Calu3 (cell line): ENCODE measurements at places on chromosomes 3 and 15. TPM values are rescaled to one million over a fixed set of nuclear protein-coding genes. Genes with fewer than 3 reads are reported as not detected.

Gene KLF15
- 8.2 and 10.6 TPM in 2 replicates for total RNA-seq

Gene TM4SF18
- 0.21 TPM in 1 of 2 replicates, not detected in the other for total RNA-seq

Gene SUCNR1
- 0.07 TPM in 1 of 2 replicates, not detected in the other for total RNA-seq

Gene ASB14
- total RNA-seq = 0.12 and 0.40 TPM in 2 replicates

Gene GXYLT2
- 0.32 and 0.52 TPM in 2 replicates for total RNA-seq

Gene HYKK
- total RNA-seq = 11.6 and 15.7 TPM in 2 replicates

Gene NR1D2
- 15.8 and 18.9 TPM in 2 replicates for total RNA-seq

Gene NANOGP8
- total RNA-seq = not detected in 2 replicates

Gene ATP6V1A
- total RNA-seq = 56.6 and 65.2 TPM in 2 replicates

Gene PLSCR2
- 2.9 and 5.1 TPM in 2 replicates for total RNA-seq

Gene CAMKV
- total RNA-seq = 0.38 and 0.83 TPM in 2 replicates

Gene POC1A
- 26.4 and 26.9 TPM in 2 replicates for total RNA-seq

Gene IQCF6
- not detected in 2 replicates for total RNA-seq

Gene TRIM42
- not detected in 2 replicates for total RNA-seq

Gene BLM
- total RNA-seq = 26.7 and 31.8 TPM in 2 replicates

Gene RASGRF1
- 2.2 and 2.9 TPM in 2 replicates for total RNA-seq

Gene SAXO2
- total RNA-seq = 1.9 and 5.3 TPM in 2 replicates

Gene MAPKAPK3
- 40.6 and 44.6 TPM in 2 replicates for total RNA-seq

Gene GP9
- not detected in 2 replicates for total RNA-seq

Gene GOLGA6L26
- total RNA-seq = not detected in 2 replicates

Gene CCR9
- total RNA-seq = not detected in 2 replicates
